NCI-H1417 treated with DMSO at 0.1 percent for 48 hours (cell line): ENCODE measurements at places on chromosomes 1 and 21.

DNA sequence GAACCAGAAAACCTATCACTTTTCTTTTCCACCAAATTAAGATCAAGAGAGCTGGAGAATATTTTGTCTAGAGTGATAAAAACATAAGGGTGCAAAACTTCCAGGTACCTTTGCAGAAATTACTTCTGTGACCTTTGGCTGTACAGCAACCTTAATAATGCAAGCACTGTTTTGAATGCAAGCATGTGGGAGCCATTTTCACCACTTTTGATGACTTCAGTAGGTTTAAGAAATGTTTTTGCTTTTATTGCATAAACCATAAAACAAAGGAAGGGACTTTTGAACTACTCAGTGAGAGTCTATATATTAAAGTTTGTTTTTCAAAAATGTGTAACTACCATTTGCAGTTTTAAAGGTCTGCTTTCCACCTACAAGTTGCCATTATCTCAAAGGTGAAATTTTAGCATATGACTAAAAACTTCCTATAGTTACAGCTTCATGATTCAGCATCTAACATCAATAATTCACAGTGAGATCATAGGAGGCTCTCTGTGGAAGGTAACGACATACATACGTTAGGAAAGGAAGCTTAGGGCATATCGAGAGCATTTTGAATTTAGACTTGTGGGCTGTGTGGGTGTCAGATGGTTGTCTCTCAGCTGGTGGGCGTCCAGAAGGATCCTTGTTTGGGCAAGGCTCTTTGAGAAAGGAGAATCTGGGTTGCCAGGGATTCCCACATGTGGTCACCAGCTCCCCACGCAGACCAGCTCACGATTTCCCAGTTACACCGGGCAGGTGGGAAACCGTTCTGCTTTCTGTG, 1.1 kb upstream of the GADD45A start:
- DNase-seq: no peak

DNA sequence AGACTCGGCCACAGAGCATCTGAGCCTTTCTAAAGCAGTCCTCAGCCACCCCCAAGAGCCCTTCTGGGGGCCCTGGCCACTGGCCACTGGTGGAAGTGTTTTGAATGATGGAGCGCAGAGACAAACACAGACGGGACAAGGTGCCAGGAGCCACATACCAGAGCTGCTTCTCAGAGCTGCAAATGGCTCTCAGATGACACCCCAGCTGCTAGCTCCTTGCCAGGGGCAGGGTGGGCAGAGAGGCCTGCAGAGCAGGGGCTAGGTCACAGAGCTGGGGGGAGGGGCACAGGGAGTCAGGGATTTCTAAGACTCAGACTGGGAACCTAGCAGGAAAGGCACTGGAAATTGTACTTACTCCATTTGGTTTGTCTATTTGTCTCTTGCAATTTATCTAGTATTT, 30.4 kb downstream of the KCNN3 start:
- DNase-seq: no peak

DNA sequence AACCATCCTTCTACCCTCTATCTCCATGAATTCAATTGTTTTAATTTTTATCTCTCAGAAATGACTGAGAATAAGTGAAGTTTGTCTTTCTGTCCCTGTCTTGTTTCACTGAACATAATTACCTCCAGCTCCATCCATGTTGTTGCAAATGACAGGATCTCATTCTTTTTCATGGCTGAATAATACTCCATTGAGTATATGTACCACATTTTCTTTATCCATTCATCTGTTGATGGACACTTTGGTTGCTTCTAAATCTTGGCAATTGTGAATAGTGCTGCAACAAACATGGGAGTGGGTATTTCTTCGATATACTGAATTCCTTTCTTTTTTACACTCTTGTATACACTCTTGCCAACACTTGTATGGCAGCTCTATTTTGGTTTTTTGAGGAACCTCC, 72.8 kb upstream of the COX20 start:
- no peak for DNase-seq

- no peak for DNase-seq
Measured at GRCh38 chr1:154548028-154548427, 10.4 kb downstream of the UBE2Q1 start.

DNA sequence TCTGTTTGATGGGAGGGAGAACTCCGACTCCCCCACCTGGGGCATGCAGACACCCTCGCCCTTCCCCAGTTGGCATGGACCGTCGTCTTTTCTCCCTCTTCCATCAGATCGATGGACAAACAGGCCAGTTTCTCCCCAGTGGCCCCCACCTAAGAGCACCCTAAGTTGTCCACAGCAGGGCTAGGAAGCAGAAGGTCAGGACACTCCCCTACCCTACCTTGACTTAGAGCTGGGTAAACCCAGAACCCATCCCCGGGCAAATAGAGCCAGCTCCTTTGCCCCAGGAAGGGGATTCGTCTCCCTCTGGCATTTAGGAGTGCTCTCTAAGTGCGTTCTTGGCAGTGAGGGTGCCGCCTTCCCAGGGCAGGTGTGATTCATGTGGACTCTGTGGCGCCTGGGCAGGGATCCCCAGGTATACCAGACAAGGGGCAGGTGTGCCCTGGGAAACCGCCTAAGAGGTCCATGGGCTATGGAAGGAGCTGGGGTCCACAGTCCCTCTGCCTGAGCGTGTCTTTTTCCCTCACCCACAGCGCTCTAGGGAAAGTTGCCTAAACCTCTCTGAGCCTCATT, 2.7 kb upstream of the RUNX3 start:
- DNase-seq: no peak

DNA sequence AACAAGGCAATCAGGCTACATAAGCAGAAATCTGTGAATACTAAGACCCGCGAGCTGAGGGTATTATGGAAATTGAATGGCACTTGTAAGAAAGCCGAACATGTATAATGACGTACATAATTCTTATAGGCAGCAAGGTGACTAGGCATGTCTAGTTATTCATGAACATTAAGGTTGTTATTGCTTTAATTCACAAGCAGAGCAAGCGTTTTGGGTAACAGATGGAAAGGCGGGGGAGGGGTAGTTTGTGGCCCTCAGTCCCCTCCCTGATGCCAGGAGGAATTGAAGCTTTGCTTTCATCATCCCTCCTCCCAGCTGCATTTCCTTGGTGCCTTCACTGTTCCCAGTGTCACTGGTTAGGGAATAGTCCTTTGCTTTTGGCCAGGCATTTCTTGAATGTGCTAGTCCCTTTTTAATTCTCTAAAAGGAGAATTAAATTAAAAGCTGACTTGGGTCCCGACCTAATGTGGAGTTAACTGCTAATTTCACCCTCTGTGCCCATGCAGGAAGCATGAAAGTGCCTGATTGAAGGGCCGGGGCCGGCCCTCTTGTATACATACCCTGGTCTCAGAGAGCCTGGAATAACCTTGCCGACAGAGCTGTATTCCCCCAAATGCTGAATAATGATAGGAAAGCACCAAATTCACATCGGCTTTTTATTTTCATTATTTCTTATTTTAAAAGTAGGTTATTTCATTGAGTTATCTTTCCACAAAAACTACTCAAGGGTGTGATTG, 42.5 kb downstream of the RYR2 start:
- DNase-seq: no peak

- DNase-seq: no peak
Measured at GRCh38 chr1:74686928-74687327, 13.3 kb upstream of the ERICH3 start.

DNA sequence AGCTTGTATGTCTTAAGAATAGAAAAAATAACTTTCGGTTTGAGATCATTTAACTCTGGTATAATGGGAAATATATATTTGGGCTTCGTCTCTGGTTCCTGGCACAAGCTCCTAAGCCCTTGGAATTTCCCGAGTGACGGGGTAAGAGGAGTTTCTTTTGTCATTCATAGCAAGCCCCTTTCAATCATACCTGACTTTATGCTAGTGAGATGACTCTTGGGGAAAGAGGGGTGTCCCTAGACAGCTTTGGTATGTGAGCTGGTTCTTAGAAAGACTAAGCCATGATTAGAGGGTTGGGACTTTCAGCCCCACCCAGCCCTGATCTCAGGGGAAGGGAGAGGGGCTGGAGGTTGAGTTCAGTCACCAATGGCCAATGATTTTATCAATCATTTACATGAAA, 13.9 kb upstream of the MTARC1 start:
- no peak for DNase-seq
